Activated T-helper 17 cell treated with anti-CD3 and anti-CD28 coated beads, Interleukin-2, amount 50 U/mL, for 72 hours (primary cell): ENCODE measurements at places on chromosomes 3 and 15. TPM values are rescaled to one million over a fixed set of nuclear protein-coding genes. Genes with fewer than 3 reads are reported as not detected.
A peak's percentile ranks its signal among the peaks of the same experiment; 100 is the strongest.

GRCh38 chr15:56254265-56254664 lies 10.6 kb upstream of the RFX7 start:
- no peak for ATAC-seq

- ATAC-seq = no peak
Observed at GRCh38 chr15:81375461-81375860, 1.4 kb upstream of the TMC3 start.

The UBE2Q2 gene
- 26.1 TPM for total RNA-seq

GRCh38 chr15:32910839-32911238 lies 193.0 kb downstream of the GREM1 start:
- ATAC-seq = no peak

DNA sequence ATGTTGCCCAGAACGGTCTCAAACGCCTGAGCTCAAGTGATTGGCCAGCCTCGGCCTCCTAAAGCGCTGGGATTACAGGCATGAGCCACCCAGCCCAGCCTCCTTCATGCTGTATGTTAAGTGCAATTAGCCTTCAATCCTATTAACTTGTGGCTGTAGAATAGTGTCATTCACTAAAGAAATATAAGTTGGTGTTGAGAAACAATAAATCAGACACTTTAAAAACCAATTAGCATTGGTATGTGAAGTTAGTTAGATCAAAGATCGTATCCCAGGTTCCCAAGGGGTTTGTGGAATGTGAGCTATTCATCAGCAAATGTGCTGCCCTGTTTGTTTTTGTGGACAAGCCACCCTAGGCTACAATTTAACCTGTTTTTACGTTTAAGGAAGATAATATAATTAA lies 11.0 kb upstream of the PIK3CB start:
- no peak for ATAC-seq

The LTK gene
- 1.9 TPM for total RNA-seq

DNA sequence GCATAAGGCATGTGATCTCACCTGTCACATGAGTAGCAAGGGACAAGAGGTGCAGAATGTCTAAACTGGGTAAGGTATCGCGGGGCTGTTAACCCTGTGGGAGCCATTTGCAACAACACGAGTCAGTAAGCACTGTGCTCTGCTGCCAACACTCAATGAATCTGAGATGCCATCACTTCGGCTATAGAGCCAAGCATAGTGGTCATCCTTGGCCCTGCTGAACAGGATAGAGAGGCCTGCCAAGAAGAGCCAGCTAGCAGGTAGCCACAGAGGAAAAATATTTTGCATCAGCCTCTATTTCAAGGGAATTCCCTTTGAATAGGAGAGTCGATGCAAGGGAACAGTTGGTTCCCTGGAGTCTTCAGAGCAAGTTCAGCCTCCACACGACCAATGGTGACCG lies 137.8 kb downstream of the NTRK3 start:
- no peak for ATAC-seq

- ATAC-seq = no peak
Observed at GRCh38 chr15:53759411-53759931, at the start of gene WDR72. Gene WDR72, minus strand, starts transcription at chr15:53759663. Its CDS starts 26,514 bp downstream, at chr15:53733149.

The CDHR4 gene
- 0.40 TPM for total RNA-seq

The AGBL1 gene
- total RNA-seq = 0.19 TPM

The CEP19 gene
- 4.5 TPM for total RNA-seq

The MAPK6 gene
- total RNA-seq = 62.3 TPM

- ATAC-seq = no peak
Observed at GRCh38 chr3:112568642-112569041, 6.8 kb downstream of the SLC35A5 start.

- peak; percentile 23 for ATAC-seq
Observed at GRCh38 chr15:64894395-64895056, 17.2 kb upstream of the ANKDD1A start.

The FEZF2 gene
- not detected for total RNA-seq

The XCR1 gene
- total RNA-seq = 0.05 TPM

DNA sequence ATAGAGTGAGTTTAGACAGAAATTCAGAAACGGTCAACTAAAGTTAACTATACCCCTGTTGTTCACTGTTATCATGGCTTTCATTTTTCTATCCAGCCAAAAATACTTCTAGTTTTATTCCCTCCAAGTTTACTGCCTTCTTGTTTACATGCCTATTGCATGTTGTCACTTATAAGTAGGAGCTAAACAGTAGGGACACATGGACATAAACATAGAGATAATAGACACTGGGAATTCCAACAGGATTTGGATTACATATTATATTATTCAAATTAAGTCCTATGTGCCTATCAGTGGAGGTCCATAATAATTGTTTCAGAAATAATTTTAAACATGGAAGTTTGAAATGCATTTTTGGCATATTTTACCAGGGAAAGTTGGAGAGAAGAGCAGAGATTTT lies 269.1 kb upstream of the ZNF717 start:
- ATAC-seq = no peak

The RAB6B gene
- total RNA-seq = 0.19 TPM

The GOLGA8T gene
- not detected for total RNA-seq

- no peak for ATAC-seq
Observed at GRCh38 chr3:58518291-58518789, 18.6 kb downstream of the ACOX2 start.

GRCh38 chr3:178686826-178687225 lies 150.6 kb downstream of the KCNMB2 start:
- ATAC-seq = no peak

DNA sequence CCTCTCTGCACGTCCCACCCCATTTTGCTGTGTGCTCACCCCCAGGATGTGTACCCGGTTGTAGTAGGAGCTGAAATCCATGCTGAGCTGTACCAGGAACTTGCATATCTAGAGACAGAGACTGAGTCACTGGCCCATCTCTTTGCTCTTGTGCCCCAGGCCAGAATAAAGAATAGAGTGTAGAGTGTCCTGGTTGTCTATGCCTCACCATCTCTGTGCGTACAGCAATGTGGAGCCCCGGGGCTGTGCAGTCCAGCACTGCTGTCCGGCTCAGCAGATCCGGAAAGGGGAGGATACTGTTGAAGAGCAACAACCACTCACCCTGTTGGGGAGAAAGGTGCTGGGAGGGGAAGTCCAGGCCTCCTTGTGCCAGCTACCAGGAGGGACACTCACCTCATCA lies 2.6 kb downstream of the DALRD3 start:
- no peak for ATAC-seq

GRCh38 chr15:74884428-74885223 lies 5.2 kb upstream of the MPI start:
- ATAC-seq = no peak

The CHP1 gene
- 40.1 TPM for total RNA-seq

GRCh38 chr3:188533172-188533571 lies 379.2 kb downstream of the LPP start:
- ATAC-seq = no peak

GRCh38 chr3:25547943-25548674 lies 116.6 kb downstream of the TOP2B start:
- no peak for ATAC-seq

The LRTM1 gene
- total RNA-seq = not detected

DNA sequence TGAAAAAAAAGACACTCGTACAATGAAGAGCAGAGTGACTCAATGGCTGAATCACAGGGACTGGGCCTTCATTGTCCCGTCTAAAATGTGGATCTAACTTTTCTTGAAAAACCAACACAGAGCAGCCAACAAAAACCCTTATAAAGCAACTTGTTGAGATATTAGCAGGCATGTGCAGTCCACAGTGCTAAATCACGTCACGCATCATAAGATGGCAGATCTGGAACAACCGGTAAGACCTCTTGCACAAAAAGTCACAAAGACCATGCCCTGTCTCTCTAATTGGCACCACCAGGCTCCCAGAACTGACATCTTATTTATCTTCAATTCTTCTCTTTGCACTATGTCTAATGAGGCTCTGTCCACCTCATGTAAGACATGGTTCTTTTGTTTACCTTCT lies 177.0 kb downstream of the MAGI1 start:
- no peak for ATAC-seq

DNA sequence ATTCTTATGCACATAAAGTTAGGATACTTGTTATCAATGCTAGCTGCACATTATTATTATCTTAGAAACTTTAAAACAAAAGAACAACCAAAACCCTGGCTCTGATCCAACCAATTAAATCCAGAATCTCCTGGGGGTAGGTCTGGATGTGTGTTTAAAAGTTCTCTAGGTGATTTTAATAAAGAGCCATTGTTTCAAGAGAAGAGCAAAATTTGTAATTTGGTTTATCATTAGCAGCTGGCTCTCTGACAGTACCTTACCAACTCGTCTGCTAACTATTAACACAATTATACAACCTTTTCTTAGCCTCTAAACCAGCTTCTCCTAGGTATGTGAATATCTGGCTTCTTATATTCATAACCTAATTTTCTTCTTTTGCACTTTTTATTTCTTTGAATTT lies 68.9 kb downstream of the IFT80 start:
- ATAC-seq = no peak

DNA sequence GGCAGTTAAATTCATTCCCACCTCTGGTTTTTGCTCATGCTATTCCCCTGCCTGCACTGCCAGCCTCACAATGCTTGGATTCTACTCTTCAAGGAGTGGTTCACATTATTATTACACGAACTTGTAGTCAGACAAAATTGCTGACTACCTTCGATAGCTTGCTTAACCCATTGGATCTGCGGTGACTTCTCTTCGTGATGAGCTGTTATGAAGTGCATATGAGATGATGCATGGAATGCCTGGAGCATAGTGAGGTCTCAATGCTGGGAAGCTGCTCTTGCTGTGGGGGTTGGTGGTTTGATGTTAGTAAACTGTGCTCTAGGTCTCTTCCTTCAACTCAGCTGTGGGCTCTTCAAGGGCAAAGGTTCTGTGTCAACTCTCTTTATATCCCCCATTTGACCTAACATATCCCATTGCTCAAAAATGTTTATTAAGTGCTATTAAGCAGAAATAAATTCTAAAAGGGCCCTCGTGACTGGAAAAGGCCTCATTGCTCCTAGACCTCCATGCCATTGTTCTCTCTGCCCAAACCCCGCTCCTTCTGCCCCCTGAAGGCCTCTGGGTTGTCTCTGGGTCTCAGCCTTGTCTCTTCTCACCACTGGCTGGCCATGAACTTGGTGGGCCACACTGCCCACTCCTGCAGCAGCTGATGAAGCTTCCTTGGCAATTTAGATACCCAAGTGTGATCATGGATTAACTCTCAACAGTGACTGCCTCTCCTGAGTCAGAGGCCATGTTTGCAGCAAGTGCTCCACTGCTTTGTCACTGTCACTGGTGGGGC lies 4.5 kb upstream of the SLCO2A1 start:
- ATAC-seq = no peak

- ATAC-seq = no peak
Observed at GRCh38 chr3:143266511-143266910, 146.9 kb downstream of the CHST2 start.

- ATAC-seq = no peak
Observed at GRCh38 chr3:70310809-70311208, 1.6 kb downstream of the MDFIC2 start.

DNA sequence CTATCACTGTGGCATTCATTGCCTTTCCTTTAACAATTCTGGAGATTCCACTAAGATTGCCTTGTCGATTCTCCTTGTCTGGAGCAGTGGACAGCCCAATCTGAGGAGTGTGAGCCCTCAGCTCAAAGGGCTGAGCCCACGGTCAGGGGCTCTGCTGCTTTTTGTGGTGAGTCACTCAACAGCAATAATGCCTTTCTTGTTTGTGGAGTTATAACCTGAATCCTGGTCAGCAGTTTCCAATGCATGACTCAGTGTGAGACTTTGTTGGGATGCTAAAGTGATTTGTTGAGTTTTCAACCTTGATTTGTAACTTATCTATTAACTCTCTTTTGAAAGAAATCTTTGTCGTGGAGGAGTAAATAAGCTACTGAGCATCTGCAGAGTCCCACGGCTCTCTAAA lies 183.5 kb downstream of the TJP1 start:
- ATAC-seq = no peak

DNA sequence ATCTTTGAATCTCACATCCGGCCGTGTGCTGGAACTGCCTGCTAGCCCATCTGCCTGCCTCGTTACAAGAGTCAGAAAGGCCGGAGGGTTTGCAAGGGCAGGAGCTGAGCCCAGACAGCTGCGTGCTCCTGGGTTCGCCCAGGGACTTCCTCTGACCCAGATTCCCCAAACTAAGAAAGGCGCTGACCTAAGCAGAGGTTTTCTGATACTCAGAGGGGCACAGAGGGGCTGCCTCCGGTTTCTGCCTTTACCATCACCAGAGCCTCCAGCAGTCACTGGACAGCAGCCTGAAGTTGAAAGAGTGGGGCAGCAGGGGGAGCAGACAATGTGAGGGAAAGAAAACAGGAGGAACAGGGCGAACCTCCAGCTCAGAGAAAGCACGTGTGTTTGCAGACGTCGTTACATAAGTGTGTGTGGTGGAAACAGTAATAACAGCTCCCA lies 33.4 kb upstream of the RAD18 start:
- ATAC-seq = no peak

The ARPP19 gene
- 154 TPM for total RNA-seq

GRCh38 chr3:71710906-71711494 lies 14.2 kb downstream of the EIF4E3 start:
- peak; percentile 67 for ATAC-seq

The MITF gene
- total RNA-seq = not detected

- ATAC-seq = no peak
Observed at GRCh38 chr3:49940667-49941249, 808 bp downstream of the RBM6 start.
